ENCODE measurements at places on chromosomes 13 and 19.

- no peak for DNase-seq
These were observed 5.6 kb downstream of the PLEKHA4 start for GRCh38 chr19:48862827-48863226.

GRCh38 chr13:103395139-103395538 is 328.9 kb upstream of the SLC10A2 start:
- no peak for DNase-seq

DNA sequence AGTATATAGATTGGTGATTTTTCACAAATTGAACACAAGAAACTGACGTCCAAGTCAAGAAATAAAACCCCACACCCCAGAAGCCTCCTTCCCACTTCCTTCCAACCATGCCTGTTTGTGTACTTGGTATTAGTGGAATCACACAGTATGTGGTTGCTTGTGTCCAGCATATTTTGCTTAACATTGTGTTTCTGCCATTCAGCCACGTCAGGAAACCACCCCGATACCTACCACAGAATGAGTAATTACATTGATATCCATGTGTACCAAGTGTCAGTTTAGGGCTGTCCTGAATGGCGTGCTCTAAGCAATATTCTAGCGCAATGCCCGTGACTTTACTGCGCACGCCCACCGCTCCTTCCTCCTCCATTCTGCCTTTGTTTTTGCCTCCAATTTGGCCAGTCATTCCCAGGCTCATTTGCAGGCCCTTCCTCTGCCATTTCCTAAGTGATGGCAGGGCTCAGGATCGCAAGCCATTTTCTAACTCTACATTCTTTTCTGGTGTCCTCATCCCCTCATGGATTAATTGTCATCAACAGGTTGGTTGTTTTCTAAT is 25.9 kb upstream of the MPHOSPH8 start:
- DNase-seq, result no peak

- no peak for DNase-seq
These were observed 12.5 kb upstream of the ZNF675 start for GRCh38 chr19:23699521-23699860.

DNA sequence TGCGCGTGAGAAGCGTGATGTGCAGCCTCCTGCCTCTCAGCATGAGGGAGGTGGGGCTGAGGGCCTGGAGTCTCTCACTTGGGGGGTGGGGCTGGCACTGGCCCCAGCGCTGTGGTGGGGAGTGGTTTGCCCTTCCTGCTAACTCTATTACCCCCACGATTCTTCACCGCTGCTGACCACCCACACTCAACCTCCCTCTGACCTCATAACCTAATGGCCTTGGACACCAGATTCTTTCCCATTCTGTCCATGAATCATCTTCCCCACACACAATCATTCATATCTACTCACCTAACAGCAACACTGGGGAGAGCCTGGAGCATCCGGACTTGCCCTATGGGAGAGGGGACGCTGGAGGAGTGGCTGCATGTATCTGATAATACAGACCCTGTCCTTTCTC is 8.7 kb downstream of the CD177 start:
- no peak for DNase-seq

DNA sequence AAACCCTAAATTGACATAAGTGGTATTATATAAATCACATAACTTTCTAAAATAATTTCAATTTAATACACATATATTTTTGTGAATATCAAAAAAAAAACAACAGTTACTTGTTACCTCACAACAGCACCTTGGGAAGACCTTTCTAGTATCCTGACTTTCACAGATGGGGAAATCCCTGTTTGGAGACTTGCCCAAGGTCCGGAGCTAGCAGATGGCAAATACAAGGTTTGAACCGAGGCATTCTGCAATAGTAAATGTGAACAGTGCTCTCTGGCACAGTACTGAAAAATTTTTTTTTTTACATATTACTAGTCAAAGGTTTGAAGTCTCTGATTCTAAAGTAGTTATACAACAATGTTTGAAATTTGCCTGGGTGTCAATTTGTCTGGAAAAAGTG is 104.5 kb downstream of the SUCLA2 start:
- no peak for DNase-seq

GRCh38 chr13:31870511-31870910 is 131.2 kb downstream of the RXFP2 start:
- DNase-seq, result no peak

- no peak for DNase-seq
These were observed 45.2 kb downstream of the CDADC1 start for GRCh38 chr13:49292742-49293486.

DNA sequence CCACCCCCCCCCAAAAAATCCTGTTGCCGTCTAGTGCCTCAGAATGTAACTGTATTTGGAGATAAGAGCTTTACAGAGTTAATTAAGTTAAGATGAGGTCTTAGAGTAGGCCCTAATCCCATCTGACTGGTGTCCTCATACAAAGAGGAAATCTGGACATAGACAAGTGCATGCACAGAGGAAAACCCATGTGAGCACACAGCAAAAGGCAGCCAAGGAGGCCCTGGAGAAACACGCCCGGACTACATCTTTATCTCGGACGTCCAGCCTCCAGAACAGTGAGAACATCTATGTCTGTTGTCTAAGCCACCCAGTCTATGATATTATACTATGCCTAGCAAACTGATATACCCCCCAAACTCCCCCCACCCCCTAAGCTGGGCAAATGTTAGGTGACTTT is 193.8 kb downstream of the KATNAL1 start:
- no peak for DNase-seq

- no peak for DNase-seq
These were observed at the start of gene APOE for GRCh38 chr19:44905437-44906160. Gene APOE (plus strand): TSS chr19:44905796. CDS start chr19:44906625, 829 bp downstream.

DNA sequence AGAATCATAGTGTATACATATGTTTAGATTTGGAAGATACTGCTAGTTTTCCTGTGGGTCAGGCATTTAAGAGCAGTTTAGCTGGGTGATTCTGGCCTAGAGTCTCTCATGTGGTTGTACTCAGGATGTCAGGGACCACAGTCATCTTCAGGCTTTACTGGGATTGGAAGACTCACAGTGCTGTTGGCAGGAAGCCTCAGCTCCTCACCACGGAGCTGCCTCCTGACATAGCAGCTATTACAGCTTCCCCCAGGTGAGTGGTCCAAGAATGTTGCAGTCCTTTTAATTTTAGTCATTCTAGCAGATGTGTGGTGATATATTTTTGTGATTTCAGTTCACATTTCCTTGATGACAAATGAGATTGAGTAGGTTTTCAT is 16.9 kb upstream of the GPR18 start:
- DNase-seq, result no peak

- peak; percentile 75 for DNase-seq
These were observed 100.4 kb downstream of the STK24 start for GRCh38 chr13:98476538-98476966.

- DNase-seq, result no peak
These were observed 6.7 kb downstream of the DDX39A start for GRCh38 chr19:14412324-14412995.

DNA sequence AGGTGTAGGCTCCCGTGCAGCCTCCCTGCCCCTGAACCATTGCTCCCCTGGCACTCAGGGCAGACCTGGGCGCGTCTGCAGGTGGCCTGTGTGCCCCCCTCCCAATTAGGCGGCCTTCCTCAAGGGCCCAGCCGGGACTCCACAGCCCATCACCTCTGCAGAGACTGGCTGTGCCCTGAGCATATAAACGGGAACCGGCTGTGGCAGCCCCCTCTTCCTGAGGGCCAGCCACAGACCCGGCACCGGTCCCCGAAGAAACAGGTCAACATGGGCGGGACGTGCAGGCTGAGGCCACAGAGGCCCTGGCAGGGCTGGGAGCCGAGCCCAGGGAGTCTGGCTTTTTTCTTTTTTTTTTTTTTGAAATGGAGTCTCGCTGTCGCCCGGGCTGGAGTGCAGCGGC is 12.0 kb downstream of the PIAS4 start:
- no peak for DNase-seq

DNA sequence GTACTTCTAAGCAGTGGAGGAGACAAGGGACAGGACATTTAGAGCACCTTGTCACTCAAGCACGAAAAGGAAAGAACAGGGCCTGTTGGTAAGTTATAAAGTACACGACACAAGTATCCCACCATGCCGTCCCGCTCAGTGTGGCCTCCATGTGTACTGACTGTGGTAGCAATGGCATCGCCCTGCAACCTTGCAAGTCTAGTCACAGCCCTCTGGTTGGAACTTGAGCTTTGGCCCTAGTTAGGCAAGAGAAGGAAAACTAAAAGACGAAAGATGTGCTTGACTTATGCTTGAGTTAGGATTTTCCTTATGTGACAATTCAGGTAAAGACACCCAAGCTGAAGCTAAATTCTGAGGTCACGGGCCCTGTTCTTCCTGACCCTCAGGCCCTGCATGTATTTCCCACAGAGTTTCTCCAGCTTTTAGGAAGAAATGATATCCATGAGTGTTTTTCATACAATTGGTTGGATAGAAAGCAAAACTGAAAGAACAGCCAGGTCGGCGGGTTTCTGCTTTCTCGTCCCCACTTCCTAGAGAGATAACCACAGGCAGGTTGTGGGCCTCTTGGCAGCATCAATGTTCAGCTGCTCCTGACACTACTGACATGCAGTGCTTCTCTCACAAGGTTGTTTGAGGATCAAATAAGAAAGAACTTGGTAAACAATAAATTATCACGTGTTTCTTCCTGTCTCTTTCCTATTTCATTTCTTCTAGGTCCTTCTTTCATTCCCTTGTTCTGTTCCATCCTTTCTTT is 216.2 kb downstream of the IRS2 start:
- DNase-seq, result peak; percentile 62

GRCh38 chr13:70339738-70340137 is 231.5 kb upstream of the KLHL1 start:
- DNase-seq, result no peak

GRCh38 chr13:101795025-101795424 is 342.6 kb downstream of the ITGBL1 start:
- no peak for DNase-seq

- no peak for DNase-seq
These were observed 107.0 kb downstream of the FLT1 start for GRCh38 chr13:28387740-28388501.

DNA sequence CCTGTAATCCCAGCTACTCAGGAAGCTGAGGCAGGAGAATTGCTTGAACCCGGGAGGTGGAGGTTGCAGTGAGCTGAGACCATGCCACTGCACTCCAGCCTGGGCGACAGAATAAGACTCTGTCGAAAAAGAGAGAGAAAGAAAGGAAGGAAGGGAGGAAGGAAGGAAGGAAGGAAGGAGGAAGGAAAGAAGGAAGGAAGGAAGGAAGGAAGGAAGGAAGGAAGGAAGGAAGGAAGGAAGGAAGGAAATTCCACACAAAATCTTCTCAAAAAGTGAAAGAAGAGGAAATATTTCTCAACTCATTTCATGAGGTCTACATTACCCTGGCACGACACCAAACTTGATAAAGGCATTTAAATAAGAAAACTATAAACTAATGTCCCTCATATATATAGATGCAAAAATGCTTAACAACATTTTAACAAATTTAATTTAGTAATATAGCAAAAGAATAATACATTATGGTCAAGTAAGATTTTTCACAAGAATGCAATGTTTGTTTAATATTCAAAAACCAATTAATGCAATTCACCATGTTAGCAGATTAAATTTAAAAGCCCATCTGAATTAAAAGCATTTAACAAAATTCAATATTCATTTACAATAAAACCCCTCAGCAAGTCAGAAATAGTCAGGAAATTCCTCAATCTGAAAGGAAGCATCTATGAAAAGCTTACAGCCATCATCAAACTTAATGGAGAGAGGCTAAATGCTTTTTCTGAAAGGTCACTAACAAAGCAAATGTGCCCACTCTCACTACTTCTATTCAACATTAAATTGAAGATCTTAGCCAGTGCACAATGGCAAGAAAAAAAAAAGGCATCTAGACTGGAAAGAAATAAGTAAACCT is 12.0 kb upstream of the CPB2 start:
- DNase-seq, result no peak

- no peak for DNase-seq
These were observed 1156.0 kb downstream of the PCDH9 start for GRCh38 chr13:66074018-66074615.

- no peak for DNase-seq
These were observed 23.8 kb downstream of the NAXD start for GRCh38 chr13:110638814-110639806.

DNA sequence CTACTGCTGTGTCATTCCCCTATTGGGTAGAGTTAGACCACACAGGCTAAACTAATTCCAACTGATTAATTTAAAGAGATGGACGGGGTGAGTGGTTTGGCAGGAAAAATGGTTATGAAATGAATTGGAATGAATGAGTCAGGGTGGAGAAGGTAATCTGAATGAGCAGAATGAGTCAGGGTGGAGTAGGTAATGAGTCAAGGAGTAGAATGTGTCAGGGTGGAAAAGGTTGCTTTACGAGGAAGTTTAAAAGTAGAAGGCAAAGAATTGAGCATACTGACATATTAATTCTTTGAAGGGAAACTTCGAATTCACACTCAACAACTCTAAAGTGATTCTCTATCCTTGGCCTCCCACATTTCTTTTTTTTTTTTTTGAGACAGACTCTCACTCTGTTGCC is 12.7 kb upstream of the ZNF121 start:
- no peak for DNase-seq

- DNase-seq, result no peak
These were observed 242.2 kb downstream of the B3GLCT start for GRCh38 chr13:31441800-31442510.

DNA sequence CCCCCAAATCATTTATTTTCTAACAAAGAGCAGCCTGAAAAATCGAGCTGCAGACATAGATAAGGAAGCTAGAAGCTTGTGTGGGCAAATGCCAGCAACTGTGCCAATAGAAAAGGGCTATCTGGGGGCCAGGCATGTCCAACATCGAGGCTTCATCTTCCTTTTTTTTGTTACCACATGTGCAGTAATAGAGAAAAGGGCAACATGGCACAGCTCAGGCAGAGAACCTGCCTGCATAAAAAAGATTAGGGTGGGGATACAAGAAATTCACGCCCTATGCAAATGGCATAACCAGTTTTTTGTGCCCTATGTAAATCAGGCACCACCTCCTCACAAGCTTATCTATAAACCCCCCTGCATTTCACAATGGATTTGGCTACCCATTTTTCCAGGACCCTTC is 60.4 kb upstream of the ABCC4 start:
- DNase-seq, result no peak

GRCh38 chr19:1470305-1471009 is 8.6 kb downstream of the C19orf25 start:
- peak; percentile 66 for DNase-seq

DNA sequence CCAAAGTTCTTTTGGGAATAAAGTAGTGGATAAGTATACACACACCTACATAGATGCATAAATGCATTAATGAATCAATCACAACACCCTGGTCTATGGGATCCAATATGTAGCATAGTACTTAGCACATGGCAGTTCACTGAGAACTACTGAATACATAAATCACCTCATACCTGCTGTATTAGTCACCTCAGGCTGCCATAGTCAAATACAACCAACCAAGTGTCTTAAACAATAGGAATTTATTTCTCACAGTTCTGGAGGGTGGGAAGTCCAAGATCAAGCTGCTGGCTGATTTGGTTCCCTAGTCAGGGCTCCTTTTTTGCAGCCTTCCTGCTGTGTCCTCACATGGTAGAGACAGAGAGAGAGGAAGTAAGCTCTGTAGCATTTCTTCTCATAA is 228.2 kb downstream of the NHLRC3 start:
- DNase-seq, result no peak

GRCh38 chr19:16581971-16582343 is 9.7 kb upstream of the SLC35E1 start:
- DNase-seq, result no peak

GRCh38 chr13:111079375-111079774 is 35.7 kb upstream of the ARHGEF7 start:
- DNase-seq, result no peak

GRCh38 chr13:36190771-36191170 is 23.6 kb downstream of the SOHLH2 start:
- DNase-seq, result no peak

GRCh38 chr13:94305463-94305862 is 174.0 kb downstream of the DCT start:
- DNase-seq, result no peak

GRCh38 chr19:51341976-51342580 is at the start of gene VSIG10L:
Gene VSIG10L (minus strand): TSS chr19:51342139. CDS start chr19:51342124, 15 bp downstream.
- no peak for DNase-seq

Measured in stimulated activated naive CD4-positive, alpha-beta T cell (primary cell).